GDM1 (cell line): ENCODE measurements at places on chromosomes 12 and 14.

GRCh38 chr14:32552766-32553165, 223.7 kb downstream of the AKAP6 start:
- DNase-seq: no peak

DNA sequence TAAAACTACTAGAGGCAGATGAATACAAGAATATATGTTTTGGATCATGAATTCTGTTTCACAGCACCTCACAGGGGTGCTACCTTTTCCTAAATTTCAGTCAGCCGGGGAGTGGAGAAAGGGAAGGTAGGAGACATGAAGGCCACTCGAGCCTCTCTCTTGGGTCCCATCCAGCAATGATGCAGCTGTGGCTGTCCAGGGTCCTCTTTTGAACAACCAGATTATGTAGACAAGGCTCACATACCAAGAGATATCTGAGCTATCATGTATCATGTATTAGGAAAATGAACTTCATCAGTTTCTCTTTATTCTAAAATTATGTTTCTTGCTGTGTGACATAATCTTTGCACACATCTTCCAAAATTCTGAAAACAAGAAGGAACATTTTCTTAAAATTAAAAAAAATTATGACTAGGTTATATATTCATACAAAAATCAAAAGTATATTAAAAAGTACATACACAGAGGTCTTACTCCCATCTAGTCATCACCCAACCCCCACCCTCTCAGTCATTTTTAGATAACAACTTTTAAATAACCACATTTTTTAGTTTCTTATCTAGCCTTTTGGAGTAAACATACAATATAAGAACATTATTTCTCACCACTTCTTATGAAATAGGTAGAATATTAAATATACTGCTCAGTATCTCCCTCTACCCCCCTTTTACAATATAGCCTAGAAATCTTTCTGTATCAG, 88.7 kb downstream of the ACADS start:
- DNase-seq: no peak

- no peak for DNase-seq
These were observed 808 bp downstream of the MSI1 start for GRCh38 chr12:120367924-120368788.

DNA sequence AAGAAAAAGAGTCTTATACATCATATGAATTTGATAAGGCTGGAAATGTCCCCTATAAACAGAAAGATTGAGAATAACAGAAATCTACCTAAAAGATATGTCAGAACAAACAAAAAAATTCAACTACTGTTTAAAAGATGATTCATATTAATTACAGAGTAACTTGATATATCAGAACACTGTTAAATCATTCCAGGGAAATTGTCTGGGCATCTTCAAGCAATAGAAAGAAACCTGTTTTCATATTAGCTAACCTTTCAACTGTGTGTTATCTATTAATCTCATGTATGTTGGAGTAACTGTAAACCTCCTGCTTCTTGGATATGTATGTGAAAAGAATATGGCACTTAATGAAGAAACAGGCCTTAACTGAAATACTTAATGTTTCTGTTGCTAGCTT, 96.7 kb downstream of the NUBPL start:
- DNase-seq: no peak

- DNase-seq: no peak
These were observed 271.6 kb upstream of the RTL1 start for GRCh38 chr14:101174980-101175606.

DNA sequence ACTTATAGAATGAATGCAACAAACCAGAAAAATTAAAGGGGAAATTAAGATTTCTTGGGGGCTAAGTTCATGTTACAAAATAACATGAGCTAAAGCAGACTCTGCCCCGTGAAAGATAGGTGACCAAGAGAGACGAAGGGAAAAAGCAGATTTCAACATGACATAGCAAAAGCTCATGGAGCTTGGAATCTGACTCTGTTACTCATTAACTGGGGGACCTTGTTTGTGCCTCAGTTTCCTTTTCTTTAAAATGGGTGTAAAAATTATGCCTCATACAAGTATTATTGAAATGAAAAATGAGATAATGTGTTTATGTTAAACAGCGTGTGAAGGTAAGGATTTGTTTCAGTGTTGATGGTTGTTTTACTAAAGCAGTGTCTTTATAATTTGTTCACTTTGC, 11.5 kb downstream of the BICDL1 start:
- no peak for DNase-seq

- DNase-seq: no peak
These were observed 124.3 kb downstream of the CHST11 start for GRCh38 chr12:104581005-104581570.

- no peak for DNase-seq
These were observed 45.1 kb upstream of the KITLG start for GRCh38 chr12:88625356-88625755.

DNA sequence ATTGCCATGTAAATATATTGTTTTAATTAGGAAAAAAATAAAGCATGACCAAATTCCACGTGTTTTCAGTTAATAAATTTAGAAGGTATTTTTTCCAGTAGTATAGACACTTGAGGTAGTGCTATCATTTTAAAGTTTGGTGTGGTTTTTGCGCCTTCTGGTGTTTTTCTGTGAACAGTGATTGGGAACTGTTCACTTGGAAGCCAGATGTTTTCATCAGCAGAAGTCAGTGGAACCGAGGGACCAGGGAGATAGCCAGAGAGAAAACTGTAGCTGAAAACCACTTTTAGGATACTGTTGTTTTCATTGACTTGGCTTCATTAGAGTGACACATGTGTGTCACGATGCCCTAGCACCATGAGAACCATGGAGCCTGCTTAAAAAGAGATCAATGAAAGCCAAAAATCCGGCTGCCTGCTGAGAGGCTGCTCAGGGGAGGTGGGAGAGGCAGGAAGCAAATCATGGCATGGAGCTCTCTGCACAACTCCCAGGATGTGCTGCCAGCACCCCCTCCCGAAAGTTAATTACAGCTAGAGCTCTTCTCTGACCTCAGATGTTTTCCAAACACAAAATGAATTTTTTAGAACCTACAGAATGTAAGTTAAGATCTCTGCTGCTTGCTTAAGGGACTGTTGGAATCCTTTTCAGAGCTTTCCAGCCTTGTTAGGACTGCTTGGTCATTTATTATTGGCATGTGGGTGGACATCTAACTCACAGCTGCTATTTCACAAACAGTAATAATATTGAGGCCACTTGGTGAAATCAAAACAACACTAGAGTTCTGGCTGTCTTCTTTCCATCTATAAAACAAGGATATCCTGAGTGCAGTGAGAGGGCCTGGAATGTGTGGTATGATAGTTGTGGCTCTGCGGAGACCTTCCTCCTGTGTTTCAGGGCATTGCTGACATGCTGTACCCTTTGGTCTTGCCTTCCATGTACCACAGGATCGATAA, 192.3 kb downstream of the ANO4 start:
- no peak for DNase-seq

- no peak for DNase-seq
These were observed 154.1 kb downstream of the SRGAP1 start for GRCh38 chr12:63998584-63998983.
